ENCODE measurements at places on chromosomes 7 and 10. TPM values are rescaled to one million over a fixed set of nuclear protein-coding genes. Genes with fewer than 3 reads are reported as not detected.

Gene POU6F2
- 0.17 TPM for total RNA-seq

Gene CCDC172
- not detected for total RNA-seq

- DNase-seq: no peak
These were observed 301.5 kb downstream of the FZD1 start for GRCh38 chr7:91565499-91566401.

- DNase-seq: no peak
These were observed 45.3 kb downstream of the DGKI start for GRCh38 chr7:137801491-137801890.

DNA sequence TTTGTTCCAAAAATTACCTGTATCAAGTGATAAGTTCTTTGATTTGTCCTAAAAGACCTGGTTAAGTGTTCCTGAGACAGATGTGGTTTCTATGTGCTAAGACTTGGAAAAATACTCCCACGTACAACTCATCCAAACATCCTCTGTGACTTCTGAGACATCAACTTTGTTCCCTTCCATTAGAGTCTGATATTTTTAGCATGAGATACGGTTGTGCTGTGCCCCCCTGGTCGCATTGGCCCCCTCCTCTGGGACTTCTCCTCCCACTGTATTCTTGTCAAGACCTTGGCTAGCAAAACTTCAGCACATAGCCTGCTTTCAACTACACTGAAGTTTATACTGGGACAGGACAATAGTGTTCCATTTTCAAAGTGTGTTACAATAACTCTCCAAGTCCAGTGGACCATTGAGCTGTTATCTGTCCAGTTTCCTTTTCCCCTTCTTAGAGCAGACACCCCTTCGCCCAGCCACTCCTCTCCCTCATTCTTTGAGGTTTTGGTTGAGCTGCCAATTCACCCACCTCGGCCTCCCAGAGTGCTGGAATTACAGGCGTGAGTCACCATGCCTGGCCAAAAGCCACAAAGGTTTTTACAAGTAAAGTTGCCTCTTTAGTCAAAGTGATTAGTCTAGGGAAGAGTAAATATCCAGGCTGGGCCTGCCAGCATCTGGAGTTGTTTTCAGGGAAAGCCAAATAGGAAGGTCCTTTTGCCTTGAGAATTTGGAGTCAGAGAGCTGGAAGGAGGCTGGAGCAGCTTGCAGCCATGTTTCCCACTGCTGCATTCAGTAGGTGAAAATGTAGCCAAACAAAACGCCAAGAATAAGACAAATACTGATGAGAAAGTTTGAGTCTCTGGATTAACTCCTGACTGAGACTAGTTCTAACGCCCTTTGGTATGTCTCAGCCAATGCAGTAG lies 17.8 kb upstream of the PDLIM1 start:
- DNase-seq: no peak
